H9 (cell line): ENCODE measurements at places on chromosomes 6 and 20. TPM values are rescaled to one million over a fixed set of nuclear protein-coding genes. Genes with fewer than 3 reads are reported as not detected.

ADGRB3 gene
- total RNA-seq, result 0.22 and 0.37 TPM in 2 replicates

- no peak for DNase-seq
Observed at GRCh38 chr6:130105996-130106704, 87.8 kb downstream of the L3MBTL3 start.

GRCh38 chr6:55726144-55726543 is 147.2 kb upstream of the HMGCLL1 start:
- no peak for DNase-seq

BNIP5 gene
- total RNA-seq, result not detected in 2 replicates

DNA sequence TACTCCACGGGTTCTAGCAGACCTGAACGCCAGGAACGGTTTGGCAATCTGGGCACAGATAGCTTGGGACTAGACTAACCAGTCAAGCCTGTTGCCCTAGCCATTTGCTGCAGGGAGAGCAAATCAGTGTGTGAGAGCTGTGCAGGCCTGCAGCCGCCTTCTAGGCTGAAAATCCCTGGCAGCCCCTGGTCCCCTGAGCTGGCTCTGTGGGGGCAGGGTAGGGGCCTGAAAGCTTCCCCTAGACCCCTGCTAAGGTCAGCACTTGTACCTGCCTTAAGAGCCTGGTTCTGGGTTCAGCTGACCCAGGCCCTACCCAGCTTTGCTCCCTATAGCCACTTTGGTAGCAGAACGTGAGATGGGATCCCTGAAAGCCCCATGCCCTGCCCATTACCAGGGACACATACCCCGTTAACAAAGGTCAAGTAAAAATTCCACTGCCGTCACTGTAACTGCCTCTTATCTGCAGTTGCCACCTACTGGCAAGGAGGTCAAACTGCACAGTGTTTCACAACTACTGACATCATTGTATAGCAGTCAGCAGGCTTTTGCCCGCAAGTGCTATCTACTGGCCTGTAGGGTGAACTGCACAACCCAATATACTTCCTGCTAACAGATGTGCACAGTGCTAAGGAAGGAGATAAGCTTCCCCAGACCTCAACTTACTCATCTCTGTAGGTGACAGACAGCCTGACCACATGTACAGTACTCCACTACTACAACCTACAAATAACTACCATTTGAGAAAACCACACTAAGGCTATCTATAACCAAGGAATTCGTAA is 95.1 kb upstream of the OLIG3 start:
- DNase-seq, result peak; percentile 86

OR2H2 gene
- total RNA-seq, result not detected in 2 replicates

- DNase-seq, result no peak
Observed at GRCh38 chr20:57460781-57461465, 64.0 kb downstream of the CTCFL start.

GRCh38 chr6:5565971-5566370 is 304.7 kb downstream of the FARS2 start:
- no peak for DNase-seq

DNA sequence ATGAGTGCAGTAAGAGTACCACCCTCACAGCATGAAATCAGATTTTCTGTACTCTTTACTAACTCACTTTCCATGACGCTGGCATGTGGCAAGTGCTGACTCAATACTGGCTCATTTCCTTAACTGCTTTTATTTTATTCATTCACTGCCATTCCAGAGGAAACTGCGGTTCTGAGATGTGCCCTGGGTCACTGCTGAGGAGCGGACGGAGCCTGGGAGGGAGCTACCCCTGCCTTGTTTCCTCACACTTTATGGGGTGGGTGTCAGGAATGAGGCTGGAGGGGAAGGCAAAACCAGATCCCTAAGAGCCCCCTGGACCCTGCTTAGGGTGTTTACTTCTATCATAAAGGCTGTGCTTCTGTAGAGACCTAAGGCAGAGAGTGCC is 14.4 kb downstream of the NT5E start:
- no peak for DNase-seq

- no peak for DNase-seq
Observed at GRCh38 chr20:910870-911770, 5.0 kb downstream of the ANGPT4 start.

TUBB2B gene
- total RNA-seq, result 317 and 320 TPM in 2 replicates

DNA sequence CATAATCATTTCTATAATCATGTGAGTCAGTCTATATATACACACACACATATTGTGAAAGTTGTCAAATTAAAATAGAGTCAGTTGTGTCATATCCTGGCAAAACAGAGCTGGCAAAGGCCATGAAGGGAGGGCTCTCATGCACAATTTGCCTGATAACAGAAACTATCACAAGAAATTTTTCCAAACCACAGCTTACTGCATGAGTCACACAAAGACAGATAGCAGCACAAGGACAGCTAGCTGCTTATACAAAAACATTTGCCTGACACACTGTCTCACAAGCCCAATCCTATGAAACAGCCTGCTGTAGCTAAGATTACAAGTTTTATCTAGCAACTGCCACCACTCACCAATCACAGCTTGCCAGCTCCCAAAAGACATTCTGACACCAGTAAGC is 848.5 kb upstream of the MAN1A1 start:
- no peak for DNase-seq

FIG4 gene
- 23.1 and 23.5 TPM in 2 replicates for total RNA-seq

GRCh38 chr20:20318365-20319161 is 49.3 kb upstream of the INSM1 start:
- no peak for DNase-seq

GRCh38 chr6:164532198-164533044 is 777.0 kb downstream of the C6orf118 start:
- no peak for DNase-seq

DNA sequence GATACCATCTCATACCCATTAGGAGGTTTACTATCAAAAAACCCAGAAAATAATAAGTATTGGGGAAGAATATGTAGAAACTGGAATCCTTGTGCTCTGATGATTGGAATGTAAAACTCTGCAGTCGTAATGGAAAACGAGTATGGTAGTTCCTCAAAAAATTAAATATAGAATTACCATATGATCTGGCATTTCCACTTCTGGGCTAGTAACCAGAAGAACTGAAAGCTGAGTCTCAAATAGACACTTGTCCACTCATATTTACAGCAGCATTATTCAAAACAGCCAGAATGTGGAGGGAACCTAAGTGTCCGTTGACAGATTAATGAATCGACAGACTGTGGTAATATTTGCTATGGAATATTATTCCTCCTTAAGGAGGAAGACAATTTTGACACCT is 44.3 kb downstream of the FOXC1 start:
- DNase-seq, result no peak

LPA gene
- total RNA-seq, result 0.13 and 0.15 TPM in 2 replicates

DNA sequence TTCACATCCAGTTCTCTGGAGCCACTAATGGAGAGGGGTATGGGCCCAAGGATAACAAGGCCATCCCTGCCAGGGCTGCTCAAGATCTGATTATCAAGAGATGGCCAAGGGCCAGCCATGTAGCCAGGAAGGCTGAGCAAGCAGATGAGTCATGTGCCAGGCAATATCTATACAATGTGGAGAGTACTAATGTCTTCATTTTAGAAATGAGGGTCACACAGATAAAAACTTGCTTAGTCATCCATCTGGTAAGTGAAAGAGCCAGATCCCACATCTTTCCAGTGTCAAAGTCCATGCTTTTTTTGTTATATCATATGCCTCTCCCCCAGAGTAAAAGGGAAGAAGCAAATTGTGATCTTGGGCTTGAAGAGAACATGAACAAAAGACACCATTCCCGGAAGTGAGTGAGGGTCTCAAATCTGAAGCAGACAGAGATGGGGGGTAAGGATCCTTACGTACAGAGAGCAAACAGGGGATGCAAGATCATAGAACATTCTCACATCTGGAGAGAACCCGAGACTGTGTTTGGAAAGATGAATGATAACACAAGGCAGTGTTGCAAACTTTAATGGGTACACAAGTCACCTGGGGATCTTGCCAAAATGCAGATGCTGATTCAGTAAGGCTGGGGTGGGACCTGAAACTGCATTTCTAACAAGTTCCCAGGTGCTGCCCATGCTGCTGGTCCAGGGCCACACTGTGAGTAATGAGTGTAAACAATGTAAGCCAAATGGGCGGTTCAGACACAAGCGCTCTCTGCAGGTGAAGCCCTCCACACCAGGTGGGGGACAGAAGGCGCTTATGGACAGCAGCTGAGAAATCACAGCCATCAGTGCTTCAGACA is 20.0 kb upstream of the GSTA3 start:
- DNase-seq, result no peak

MEP1A gene
- not detected in 2 replicates for total RNA-seq

DNA sequence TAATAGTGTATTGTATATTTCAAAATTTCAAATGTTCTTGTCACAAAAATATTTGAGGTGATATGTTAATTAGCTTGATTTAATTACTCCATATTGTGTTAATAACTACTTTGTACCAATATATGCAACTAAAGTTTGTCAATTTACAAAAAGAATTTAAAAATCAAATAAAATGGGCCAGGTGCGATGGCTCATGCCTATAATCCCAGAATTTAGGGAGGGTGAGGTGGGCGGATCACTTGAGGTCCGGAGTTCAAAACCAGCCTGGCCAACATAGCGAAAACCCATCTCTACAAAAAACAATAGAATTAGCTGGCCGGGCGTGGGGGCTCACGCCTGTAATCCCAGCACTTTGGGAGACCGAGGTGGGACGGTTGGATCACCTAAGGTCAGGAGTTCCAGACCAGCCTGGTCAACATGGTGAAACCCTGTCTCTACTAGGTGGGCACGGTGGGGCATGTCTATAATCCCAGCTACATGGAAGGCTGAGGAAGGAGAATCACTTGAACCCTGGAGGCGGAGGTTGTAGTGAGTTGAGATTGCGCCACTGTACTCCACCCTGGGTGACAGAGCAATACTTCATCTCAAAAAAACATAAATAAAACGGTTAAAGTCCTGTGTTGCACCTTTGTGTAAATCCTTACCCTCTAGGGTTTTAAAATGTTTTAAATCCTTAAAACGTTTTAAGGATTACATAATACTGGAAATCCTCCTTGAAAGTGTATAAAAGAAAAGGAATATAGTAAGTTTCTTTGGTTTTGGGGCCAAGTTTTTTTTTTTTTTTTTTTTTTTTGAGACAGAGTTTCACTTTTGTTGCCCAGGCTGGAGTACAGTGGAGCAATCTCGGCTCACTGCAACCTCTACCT is 4.0 kb downstream of the HSPA1B start:
- no peak for DNase-seq

DNA sequence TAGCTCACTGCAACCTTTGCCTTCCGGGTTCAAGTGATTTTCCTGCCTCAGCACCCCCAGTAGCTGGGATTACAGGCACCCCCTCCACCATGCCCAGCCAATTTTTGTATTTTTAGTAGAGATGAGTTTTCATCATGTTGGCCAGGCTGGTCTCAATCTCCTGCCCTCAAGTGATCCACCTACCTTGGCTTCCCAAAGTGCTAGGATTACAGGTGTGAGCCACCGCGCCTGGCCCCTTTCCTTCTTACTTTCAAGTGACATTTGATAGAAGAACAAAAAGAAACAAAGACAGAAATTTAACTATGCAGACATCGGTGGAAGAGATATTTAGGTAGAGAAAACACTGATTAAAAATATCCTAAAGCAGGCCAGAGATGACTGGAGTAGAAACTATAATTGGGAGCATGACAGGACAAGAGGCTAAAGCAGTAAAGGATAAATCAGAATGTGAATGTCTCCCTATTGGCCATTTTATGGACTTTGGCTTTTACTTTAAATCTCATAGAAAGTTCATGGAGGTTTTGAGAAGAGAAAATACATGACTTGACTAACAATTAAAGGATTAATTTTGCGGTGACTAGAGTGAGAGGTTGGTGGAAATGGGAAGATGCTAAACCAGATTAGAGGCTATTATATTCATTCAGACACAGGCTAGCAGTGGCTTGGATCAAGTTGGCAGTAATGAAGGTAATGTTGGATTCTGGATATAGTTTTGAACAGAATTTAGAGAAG is 2.2 kb upstream of the EYS start:
- no peak for DNase-seq

SLC35D3 gene
- 0.17 and 0.57 TPM in 2 replicates for total RNA-seq

DNA sequence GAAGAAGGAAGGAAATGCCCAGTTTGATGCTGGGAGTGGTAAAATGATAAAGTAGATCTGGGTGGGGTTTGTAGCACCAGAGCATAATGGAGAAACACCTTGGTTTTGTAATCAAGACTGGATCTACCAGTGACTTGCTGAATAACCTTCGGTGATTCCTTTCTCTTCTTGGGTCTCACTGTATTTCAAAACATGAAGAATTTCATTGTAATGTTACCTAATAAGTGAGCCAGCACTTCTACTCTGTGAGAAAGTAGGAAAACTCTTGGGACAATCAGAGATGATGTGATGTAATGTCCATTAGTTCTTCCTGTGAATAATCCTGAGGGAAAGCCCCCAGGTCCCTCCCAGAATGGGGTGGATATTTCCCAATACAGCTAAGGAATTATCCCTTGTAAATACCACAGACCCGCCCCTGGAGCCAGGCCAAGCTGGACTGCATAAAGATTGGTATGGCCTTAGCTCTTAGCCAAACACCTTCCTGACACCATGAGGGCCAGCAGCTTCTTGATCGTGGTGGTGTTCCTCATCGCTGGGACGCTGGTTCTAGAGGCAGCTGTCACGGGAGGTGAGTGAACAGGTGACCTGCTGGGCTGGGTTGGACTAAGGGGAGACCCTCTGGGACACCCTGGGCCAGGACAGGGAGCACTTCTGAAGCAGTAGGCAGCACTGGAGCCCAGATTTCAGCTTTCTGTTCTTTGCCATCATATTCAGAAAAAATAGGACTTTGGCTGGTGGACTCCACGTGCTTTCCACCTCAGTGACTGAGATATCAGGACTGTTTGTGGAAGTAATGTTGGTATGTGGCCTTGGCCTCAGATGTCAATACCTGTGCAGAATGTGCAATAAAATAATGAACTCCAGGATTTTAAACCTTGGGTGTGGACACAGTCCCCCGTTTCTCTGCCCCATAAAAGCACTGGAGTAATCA is at the start of gene PI3:
Gene PI3 (plus strand): TSS at position 469 of the 931 bp plus-strand sequence. CDS start 21 bp downstream, at position 490.
- no peak for DNase-seq

- DNase-seq, result no peak
Observed at GRCh38 chr6:89353118-89353556, 615 bp upstream of the UBE2J1 start.

DNA sequence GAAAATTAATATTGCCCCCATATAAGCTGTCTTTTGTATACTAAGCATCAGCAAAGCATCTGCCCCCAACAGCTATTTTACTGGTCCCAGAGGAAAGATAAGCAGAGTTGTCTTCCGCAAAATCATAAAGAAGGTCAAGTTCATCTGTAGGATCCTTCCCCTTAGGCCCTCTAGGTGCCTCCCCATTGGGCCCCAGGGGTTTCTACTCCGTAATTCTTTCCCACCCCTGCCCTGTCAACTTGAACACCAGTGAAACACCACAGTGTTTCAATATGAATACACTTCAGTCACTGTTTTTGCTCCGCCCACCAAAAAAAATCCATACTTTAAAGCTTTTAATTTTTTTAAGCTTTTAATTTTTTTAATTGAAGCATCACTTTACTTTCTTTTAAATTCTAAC is 159.2 kb downstream of the ATXN1 start:
- DNase-seq, result no peak
